ENCODE measurements at places on chromosomes 1 and 21.

DNA sequence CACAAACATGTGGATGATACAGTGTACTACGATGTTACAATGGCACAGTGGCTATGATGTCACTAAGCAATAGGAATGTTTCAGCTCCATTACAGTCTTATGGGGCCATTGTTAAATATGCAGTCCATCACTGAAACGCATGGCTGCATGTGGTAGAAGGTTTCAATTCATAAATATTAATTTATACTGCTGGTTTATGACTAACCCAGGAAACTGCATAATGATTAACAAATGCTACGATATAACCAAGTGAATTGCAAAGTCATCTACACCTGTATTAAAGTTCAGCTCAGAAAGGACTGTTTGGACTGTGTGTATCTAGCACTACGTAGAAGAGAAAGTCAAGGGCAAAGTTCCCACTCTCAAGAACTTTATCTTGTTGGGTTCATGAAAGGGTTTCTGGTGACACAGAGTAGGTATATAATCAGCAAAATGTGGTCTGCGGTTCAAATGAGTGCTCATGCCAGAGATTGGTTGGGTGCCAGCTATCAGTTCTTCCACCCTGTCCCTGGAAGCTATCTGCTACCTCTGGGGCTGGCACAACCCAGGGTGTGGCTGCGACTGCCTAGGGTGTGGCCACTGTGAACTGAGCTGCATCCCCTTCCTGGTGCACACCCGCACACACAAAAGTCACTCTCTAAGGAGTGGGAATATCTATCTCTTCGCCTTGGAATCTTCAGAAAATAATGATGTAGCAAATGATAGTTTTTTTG, 14.8 kb downstream of the MGST3 start:
- DNase-seq = peak; percentile 25

GRCh38 chr1:28110555-28110954, 22.1 kb upstream of the EYA3 start:
- DNase-seq = no peak

- DNase-seq = peak; percentile 16
Observed at GRCh38 chr1:65558215-65558614, 137.7 kb downstream of the LEPR start.

GRCh38 chr1:57393058-57393584, 30.7 kb downstream of the DAB1 start:
- DNase-seq = no peak

GRCh38 chr1:203124546-203125317, 2.8 kb upstream of the ADORA1 start:
- DNase-seq = peak; percentile 21

- no peak for DNase-seq
Observed at GRCh38 chr1:161981126-161981525, 42.5 kb downstream of the OLFML2B start.

DNA sequence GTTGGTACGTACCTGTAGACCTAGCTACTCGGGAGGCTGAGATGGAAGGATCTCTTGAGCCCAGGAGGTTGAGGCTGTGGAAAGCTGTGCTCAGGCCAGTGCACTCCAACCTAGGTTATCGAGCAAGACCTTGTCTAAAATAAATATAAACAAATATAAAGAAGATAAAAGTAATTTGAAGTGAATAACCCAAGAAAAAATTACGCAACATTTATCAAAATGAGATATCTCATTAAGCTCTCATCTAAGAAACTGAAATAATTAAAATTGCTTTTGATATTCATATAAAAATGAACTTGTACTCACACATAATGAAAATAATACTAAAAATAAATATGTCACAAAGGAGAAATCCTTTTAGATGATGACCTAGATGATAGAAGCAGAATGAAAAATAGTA, 647.1 kb upstream of the NCAM2 start:
- DNase-seq = no peak

DNA sequence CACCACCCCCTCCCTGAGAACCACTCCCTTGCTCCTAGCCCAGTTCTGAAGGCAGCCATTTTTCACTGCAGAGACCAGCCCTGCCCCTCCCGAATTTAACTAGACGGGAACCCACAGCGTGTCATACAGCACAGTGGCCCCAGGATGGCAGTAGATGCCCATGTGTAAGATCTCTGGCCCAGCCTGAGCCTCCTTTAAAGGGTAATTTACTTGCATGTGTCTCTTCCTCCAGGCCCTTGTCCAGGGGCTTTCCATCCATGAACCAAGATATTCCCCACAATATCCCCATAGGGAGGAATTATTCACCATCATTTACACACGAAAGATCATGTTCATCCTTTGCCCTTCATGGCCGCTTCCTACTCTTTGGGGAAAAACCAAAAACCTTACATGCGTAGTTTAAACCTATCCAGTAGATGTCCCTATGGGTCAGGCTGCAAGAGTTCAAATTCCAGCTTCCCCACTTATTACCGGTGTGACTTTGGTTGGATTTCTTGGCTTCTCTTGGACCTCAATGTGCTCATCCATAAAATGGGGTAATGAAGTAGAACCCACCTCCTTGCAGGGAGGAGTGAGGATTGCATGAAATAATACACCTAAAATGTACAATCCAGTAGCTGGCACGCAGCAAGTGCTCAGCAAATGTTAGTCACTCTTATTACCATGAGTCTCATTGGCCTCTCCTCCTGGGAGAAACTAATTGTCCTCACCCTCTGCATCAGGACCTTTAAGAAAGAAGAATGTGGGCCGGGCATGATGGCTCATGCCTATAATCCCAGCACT, 4.0 kb upstream of the LACTBL1 start:
- DNase-seq = peak; percentile 79

GRCh38 chr1:111630567-111630966, 11.0 kb downstream of the RAP1A start:
- no peak for DNase-seq

DNA sequence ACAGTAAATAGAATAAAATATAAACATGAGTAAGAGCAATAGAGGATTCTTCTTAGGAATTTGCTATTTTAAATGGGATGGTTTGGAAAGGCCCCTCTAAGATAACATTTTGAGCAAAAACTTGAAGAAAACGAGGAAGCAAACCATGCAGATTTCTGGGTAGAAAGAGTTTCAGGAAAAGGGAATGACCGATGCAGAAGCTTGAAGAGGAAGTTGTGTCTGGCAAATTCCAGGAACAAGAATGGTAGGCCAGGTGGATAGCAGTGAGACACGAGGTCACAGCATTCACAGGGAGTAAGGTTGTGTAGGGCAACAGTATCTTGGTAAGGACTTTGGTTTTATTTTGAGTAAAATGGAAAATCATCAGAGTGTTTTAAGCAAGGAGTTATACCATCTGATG, 108.9 kb downstream of the PEX14 start:
- no peak for DNase-seq

GRCh38 chr1:111204983-111205713, 4.7 kb upstream of the DENND2D start:
- no peak for DNase-seq

DNA sequence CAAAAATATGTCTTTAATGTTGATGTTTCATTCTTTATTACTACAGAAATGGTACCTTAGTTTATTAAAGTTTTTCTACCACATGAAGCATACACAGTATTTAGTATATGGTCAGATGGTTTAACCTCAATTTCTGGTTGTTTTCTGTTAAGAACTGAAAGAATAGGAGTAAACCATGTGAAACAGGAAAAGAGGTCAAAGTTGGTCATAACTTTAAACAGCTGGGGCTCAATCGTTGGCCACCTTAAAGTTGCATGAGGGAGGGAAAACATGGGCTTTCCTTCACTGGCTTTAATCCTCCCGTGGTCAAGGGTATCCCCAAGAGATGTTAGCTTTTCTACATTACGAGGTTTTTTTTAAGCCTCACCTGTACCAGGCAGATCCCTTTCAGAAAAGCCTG, 483.3 kb upstream of the ADAMTS5 start:
- DNase-seq = no peak

GRCh38 chr1:66693856-66694255, 58.4 kb upstream of the DYNLT5 start:
- DNase-seq = no peak

DNA sequence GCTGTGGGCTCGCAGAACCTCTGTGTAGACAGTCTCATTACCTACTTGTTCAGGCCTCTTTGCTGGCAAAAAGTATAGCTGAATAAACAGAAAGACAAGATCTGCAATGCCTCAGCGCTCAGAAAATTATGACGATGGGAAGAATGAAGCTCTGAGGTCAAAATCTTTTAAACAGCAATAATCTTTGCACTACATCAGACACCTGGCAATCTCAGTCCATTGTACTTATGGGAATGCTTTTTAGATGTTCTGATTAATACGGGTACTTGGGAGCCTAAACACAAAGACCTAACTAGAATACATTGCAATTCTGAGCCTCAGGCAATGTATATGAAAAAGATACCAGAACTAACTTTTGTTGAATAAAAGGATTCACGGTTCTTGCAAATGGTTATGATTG, 410.7 kb downstream of the SMYD3 start:
- DNase-seq = no peak

- peak; percentile 68 for DNase-seq
Observed at GRCh38 chr1:203464226-203464625, 11.4 kb upstream of the PRELP start.

GRCh38 chr1:236018885-236019453, 45.9 kb downstream of the NID1 start:
- DNase-seq = no peak

DNA sequence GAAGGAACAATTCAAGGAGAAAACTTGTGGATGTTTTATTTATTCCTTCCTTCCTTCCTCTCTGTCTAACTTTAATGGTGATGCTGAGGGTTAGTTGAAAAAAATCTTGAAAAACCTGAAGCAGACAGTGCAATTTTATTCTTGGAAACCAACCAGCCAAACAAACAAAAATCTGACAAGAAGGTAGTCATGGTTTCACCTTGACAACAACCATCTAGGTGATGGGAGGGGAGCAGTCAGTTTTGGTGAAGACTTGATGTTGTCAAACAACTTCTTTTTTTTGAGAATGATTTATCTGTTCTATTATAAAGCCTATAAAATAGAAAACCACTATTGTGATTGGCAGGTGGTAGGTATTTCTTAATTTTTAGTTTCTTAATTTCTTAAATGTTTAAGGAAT, 92.4 kb upstream of the GPR88 start:
- DNase-seq = no peak

DNA sequence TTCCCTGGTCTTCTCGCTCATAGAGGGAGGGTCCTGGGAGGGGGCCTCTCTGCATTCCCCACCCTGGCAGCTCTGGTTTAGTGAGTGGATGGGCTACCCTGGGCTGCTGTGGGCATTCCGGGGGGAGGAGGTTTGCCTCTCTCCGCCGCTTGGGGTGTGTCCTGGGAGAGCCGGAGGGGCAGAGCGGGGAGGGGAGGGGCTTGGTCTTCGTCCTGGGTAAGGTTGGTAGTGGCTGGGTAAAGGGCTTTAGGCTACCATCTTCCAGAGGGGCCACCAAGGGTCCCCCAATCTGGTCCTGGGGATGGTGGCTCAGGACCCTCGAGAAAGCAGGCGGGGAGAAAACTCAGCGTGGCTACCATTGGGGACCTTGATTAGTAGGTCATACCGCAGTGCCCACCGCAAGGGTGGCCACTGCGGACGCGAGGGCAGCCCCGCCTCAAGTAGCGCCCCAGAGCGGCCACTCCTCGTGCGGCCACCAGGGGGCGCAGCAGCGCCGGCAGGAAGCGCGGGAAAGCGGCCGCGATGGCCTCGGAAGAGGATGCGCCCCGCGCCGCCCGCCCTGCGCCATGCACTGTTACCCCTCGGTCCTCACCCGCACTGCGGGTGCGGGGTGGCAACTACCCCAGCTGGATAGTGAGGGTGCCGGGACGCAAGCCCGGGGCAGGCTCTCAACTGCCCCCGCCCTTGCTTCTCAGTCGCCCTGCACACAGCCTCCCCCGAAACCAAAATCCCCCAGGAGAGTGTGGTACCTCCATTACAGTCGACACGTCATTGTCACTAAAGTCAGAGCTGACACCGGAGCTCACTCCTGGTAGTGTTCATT, 44.1 kb upstream of the SLC25A33 start:
- peak; percentile 30 for DNase-seq

- DNase-seq = no peak
Observed at GRCh38 chr1:6237093-6237492, 1.3 kb upstream of the ICMT start.

GRCh38 chr1:109040989-109041620, 797 bp downstream of the WDR47 start:
- peak; percentile 41 for DNase-seq

DNA sequence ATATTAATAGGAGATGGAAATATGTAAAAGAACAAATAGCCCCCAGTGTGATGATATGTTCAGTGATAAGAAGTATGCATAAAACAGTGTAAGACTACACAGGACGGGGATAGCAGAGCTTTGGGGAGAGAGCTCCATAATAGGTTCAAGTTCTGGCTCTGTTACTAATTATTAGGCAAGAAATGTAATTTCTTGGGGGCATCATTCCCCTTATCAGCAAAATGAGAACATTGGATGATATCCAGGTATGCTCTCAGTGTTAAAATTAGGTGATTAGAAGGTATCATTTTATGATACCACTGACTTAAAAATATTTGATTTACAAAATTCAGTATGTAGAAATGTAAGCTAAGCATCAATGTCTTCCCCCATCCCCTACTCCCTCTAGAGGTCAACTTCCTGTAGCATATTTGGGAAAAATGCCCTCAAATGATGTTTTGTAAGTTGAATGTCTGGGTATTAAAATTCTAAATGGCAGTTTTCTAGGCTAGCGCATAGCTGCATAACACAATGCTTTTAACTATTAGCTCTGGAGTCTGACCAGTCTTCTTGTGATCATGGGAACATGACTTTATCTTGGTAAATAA, 585.7 kb upstream of the CAMK1G start:
- peak; percentile 43 for DNase-seq

DNA sequence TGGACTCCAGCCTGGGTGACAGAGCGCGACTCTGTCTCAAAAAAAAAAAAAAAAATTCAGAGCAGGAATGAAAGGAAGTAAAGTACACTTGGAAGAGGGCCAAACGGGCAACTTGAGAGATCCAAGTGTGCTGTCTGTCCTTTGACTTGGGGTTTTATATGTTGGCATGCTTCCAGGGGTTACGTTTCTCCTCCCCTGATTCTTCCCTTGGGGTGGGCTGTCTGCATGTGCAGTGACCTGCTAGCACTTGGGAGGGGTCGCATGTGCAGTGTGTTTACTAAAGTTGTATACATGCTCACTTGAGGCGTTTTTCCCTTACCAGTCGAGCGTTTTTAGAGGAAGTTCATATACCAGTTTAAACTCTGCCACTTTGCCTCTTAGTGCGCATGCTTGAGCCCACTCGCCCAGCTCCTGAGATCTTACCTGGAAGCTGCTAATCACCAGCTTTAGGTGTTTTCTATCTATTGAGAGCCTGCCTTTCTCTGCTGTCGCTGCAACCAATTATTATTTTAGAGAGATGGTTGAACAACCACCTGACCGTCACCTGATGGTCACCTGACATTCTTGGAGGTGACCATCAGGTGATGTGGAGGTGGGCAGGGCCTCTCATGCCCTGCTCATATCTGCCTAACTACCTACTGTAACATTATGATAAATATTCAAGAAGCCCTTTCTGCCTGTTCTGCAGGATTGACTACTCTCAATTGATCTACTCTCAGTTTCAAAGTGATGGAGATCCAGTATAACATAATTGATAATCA, 140.1 kb downstream of the MACF1 start:
- no peak for DNase-seq

- no peak for DNase-seq
Observed at GRCh38 chr1:64473367-64473766, 3.4 kb downstream of the CACHD1 start.

Data from fibroblast of lung (primary cell).